ENCODE measurements at places on chromosomes 6 and 20.

GRCh38 chr20:23371496-23371895 lies 9.5 kb downstream of the GZF1 start:
- DNase-seq, result no peak

DNA sequence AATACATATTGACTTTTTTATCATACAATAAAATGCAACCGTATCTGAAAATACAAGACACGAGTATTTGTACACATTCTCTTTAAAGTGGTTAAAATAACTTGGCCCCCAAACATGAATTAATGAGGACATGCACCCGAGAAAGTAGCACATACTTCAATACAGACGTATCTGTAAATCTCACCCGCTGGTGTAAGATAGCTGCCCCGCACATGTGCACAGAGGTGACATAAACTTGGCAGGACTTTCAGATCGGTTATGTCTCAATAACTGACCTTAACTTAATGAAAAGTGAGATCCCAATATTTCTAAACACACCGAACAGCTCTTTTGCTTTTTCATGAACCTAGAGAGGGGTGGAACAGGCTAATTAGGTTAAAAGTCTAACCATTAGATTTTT lies 91.5 kb upstream of the RPS6KA2 start:
- DNase-seq, result no peak

DNA sequence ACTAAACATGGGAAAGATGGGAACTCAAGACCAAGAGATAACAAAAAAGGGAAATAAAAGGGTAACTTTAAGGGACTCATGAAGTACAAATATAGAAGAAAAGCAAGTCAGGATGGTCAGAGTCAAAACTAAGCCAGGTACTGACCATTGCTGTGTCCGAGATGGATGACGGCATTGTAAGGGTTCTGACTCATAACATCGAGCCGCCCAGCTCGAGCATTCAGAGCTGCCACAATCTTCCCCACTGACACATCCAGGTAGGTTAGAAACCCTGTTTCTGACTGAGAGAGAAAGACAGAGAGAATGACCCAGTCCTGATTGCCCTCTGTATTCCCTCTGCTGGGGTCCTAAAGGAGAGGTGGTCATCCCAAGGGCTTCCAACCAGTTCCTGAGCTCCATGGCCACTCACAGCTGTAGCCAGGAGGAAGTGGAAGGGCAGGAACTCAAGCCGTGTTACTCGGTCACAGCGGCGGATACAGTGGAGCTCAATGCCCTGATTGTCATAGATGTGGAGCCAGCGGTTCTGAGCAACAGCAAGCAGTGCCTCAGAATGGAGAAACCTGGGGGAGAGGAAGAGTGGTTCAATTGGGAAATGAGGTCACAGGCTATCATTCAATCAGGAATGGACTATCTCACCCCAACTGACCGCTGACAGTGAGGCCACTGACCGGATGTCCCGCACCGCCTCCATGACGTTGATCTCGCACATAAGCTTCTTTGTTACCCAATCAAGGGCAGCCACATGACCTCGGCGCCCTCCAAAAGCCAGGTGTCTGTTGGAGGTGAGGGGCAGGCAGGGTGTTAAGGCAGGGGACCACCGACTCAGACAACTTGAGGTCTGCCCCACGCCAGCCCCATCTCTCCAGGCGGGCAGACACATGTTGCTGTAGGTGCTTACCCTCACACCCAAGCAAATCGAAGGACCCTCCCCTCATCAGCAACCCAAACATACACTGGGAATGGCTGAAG lies 1.8 kb downstream of the WDR46 start:
- no peak for DNase-seq

GRCh38 chr6:67009818-67010217 lies 1302.8 kb upstream of the EYS start:
- peak; percentile 8 for DNase-seq

GRCh38 chr6:42390228-42390934 lies 61.3 kb downstream of the TRERF1 start:
- no peak for DNase-seq

- DNase-seq, result no peak
These were observed 185.4 kb downstream of the ZFAND3 start for GRCh38 chr6:38004908-38005307.

DNA sequence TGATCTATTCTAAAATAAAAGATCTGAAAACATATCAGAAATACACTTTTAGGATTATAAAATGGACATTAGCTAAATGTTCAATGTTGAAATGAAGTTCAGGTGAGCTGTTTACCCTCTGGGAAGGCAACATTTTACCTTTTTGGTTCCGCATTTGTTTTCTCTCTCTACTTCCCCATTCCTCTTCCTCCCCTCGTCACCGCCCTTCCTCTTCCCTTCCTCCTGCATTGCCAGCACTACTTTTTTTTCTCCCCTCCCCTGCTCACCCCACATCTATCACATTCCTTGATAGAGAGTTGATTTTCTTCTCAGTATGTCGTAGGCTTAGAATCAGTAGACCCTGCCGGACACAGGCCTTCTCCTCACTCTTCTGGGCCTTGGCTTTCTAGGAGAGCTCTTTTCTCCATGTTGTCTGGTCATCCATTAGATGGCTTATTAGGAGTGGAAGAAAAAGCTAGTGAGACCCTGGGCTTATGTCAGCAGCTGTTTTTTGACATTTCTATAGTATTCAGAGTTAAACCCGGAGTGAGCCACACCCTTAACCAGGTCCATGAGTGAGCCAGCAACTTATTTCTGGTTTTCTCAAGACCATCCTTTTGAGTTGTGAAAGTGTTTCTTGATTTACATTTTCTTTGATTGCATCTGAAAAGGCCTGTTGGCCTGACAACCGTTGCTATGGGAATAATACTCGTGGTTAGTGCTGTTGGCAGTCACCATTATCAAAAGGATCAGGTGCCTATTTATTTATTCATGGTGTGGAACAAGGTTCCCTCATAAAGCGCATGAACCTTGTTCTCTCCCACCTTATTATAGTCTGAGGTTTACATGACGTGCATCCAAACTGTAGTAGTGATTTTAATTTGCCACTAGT lies 90.9 kb downstream of the DTD1 start:
- DNase-seq, result no peak

GRCh38 chr6:33451606-33452005 lies 2.8 kb upstream of the ZBTB9 start:
- DNase-seq, result no peak

All from H7 (cell line).